Brain (organoid and tissue), 16 donors: ENCODE measurements at places on chromosomes 1 and 21.

- DNase-seq, result no peak
Measured at GRCh38 chr1:108670131-108670773, 9.4 kb upstream of the HENMT1 start.

GRCh38 chr1:68051475-68051874 lies 1.0 kb upstream of the DIRAS3 start:
- DNase-seq, result peak; percentile 86

DNA sequence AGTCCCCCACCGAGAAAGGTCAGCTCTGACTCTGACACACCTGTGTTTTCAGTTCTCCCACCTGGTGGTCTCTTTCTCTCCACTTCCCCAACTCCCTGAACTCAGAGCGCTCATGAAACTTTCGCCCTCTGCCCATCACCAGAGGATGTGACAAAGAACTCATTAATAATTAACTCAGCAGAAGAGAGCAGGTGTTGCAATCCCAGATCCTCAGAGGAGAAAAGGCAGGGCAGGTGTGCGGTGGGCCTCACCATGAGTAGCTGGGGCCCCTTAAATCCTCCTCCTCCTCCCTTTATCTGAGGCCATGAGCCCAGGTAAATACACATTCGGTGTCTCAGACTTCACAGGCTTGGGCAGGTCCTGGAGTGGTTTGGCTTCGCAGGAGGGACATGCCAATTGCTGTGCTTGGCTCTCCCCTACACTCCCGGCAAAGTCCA lies 1.7 kb upstream of the LAMB3 start:
- no peak for DNase-seq

DNA sequence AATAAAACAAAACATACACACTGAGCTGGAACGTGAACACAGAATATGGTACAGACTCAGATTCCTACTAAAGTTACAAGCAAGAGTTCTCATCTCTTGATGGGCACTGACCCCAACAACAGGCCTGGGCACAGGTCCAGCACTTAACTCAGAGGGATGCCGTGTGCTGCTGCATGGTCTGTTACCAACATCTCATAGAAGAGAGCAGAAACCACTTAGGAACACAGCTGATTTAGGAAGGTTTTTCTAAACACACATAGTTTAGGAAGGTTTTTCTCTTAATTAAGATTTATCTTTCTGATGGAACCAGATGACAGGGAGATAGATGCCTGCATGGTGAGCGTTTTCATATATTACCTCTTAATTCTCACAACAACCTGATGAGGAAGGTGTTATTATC lies 1.5 kb downstream of the GCLM start:
- DNase-seq, result peak; percentile 13

- DNase-seq, result no peak
Measured at GRCh38 chr1:184524248-184524647, 137.4 kb downstream of the C1orf21 start.

DNA sequence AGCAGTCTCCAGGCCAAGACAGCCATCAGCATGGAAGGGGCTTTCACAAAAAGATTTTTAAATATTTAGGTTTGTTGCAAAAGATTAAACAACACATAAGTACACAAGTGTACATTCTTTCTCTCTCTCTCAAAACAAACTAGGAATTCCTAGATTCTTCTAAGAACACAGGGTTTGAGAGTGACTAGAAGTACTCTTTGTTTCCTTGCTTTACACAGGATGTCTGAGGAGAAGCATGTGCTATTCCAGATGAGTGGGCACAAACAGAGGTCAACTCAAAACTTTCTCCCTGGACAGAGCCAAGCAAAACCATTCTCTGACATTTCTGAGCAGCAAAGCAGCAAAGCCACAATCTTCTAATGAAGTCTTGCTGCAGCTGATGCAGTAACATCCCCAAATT lies 210.6 kb upstream of the HOOK1 start:
- DNase-seq, result no peak

DNA sequence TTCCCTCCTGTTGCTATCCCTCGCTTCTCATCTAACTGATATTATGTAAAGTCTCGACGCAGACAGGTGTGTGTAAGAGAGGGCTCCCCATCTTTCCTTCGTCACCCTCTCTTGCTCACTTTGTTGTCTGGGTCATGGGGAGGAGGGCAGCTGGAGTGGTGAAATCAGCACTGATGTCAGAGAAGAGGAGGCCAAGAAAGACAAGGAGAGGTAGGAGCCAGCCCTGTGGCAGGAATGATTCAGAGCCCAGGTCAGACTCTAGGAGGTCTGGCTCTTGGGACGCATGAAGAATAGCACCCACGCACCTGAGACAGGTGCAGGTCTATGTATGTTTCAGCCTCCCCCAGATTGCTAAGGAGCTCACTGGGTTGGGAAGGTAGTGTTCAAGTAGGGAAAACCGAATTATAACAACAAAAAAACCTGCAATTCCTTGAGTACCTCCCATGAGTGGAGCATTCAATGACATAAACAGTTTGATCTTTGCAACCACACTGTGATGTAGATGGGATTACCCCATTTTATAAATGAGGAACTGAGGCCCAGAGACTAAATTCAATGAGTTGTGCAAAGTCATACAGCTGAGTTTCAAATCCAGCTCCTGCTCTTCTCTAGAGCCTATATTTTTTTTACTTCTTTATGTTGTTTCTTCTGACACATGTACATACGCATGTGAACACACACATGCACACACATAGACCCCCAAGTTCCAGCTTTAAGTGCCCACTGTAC lies 10.4 kb downstream of the NUAK2 start:
- no peak for DNase-seq

DNA sequence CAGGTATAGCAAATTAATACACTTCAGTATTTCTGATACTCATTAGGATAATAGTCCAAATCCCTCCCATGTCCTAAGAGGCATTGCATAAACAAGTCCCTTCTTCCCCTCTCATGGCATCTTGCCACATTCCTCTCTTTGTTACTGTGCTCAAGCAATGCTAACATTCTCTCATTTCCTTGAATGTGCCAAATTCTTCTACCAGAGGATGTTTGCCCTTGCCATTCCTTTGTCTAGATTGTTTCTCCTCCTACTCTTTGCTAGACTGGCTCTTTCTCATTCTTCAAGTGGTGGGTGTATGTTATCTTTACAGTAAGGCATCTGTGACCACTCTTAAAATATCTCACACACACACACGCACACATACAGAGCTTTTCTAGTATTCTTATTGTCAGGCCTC lies 621.0 kb upstream of the CXADR start:
- peak; percentile 29 for DNase-seq

GRCh38 chr1:15847100-15847892 lies at the start of gene SPEN:
TSS of gene SPEN (plus strand) at chr1:15847707. CDS start at chr1:15848068, 361 bp downstream.
- DNase-seq, result peak; percentile 99

DNA sequence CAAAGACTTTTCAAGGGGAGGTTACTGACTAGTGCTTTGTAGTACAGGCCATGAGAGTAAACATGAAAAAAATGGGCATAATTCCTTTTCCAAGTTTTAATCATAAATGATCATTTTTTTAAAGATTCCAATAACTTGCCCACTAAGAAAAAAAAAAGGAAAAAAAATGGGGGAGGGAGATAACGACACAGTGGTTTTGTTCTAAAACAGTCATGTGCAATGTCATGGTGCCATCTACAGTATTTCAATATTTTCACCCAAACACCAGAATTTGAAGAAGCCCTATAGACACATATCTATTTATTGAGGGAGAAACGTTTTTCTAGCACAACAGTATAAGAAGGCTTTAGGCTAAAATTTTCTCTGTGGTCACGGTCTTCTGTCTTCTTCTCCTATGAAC lies 250.2 kb downstream of the LTN1 start:
- peak; percentile 32 for DNase-seq

DNA sequence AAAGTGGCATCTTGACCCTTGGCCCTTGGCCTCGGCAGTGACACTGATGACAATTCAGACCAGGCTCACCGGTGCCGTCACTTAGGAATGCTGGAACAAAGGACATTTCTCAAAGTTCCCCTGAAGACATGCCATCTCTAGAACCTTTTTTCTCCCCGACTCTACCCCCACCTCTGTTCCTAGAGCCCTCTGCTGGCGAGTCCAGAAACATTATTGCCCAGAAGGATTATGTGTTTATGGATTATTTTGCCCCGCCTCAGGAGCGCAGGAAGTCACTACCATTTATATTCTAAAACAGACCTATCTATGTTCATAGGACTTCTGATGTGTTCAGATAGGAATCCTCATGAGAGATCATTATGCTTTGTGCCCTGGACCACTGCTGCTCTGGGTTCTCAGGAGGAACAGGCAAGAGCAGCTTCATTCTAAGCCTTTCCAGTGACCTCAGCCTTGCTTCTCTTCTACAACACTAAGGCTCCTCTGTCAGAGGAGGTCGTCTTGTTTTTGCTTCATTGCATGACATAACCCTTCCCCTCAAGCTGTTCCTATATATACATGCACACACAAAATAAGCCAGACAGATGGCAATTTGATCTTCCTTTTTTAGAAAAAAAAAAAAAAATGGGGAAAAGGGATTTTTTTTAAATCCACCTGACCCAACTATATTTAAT lies 12.4 kb upstream of the SHISA4 start:
- no peak for DNase-seq

DNA sequence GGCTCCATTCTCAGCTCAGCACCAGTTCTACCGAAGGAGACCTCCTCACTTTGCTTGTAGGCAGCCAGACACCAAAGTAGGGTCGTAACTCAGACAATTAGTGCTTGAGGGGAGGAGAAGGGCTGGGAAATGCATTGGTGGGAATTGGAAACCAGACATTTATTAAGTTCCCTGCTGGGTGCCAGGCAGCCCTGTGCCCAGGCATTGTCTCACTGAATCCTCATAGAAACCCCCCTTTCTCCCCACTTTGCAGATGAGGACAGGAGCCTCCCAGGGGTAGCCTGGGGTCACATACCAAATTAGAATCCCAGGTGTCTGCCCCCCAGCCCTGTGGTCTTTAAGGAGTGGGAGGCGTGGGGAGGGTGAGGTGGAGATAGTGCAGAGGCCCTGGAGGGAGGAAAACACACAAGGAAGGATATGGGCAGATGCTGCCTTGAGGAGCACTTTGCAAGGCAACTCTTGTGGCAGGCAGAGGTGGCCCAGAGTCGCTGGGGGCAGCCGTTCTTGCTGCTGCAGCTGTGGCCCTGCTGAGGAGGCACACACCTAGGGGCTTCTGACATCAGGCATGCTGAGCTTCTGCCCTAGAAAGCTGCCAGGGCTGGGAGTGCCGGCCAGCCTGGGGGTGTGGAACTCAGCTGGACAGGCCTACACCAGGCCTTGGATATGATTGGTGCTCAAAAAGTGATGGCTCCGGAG lies 29.4 kb downstream of the CDK18 start:
- no peak for DNase-seq

DNA sequence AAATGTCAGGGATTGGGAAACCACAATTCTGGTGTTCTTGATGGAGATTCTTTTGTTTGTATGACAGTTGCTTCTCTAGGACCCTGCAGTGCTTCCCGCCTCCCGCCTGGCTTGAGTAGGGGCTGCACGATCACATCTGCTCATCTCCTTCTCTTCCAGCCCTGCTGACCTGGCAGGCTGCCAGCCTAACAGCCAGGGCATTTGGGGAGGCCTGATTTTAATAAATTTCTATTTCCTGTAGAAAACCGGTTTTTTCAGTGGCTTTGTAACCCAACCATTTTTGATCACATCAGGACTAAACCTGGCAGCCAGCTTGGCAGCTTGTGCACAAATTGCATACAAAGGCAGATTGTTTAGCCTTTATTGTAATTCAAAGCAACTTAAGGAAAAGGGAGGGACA lies 78.9 kb downstream of the UBE2U start:
- peak; percentile 87 for DNase-seq

DNA sequence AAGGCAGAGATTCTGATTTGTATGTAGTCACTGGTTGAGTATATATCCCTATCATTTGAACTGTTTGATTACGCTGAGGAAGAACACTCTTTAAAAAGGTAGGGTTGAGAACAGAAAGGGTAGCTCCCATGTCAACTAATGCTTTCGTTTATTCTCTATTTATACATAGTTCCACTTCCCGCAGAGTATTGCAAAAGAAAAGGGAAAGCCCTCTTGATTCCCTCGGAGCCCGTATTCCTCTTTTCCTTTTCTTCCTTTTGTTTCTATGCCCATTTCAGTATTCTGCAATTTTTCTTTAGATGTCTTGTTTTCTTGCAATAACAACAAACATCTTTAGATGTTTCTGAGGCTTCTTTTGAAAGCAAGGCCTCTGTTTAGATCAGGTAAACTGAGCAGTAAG lies 78.2 kb downstream of the DNTTIP2 start:
- no peak for DNase-seq

DNA sequence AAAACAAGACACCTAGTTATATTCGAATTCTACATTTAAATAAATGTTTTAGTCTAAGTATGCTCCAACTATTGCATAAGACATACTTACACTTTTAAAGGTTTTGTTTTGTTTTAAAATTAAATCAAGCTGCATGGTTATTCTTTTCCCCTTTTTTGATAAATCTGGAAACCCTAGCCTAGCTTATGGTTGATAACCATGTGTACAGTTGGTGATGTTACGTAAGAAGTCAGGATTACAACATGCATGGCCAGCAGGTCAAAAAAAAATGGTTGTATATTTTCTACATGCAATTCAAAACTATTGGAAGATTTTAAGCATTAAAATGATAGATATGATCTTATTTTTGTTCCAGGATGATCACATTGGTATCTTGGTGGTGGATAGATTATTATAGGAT lies 1600.6 kb downstream of the PLA2G4A start:
- DNase-seq, result no peak

DNA sequence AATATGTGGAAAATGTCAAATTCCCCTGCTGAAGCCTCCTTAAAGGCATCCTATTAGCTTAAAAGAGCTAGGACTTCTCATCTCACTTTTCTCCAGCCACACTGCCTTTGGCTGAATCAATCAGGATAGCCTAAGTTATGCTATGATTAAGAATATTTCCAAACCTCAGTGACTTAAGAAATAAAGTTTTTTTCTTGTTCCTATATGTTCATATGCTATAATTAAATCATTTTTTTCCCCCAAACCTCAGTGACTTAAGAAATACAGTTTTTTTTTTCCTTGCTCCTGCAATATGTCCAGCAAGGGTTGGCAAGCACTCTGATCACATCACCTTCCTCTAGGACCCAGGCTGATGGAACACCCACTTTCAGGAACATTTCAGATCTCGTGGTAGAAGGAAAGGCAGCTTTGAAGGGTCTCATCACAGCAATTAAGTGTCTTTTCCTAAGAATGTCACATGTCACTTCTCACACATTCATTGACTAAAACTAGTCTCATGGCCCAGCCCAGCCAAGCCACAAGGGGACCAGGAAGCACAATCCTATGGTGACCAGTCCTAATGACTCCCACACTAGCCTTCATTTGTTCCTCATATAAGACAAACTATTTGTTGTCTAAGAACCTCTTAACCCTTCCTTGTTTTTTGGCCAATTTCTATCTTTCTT lies 6.3 kb upstream of the JUN start:
- no peak for DNase-seq

- no peak for DNase-seq
Measured at GRCh38 chr1:211737115-211738035, 62.0 kb upstream of the NEK2 start.
